Dermis blood vessel endothelial cell (primary cell): ENCODE measurements at places on chromosomes 4 and X.

GRCh38 chrX:45619290-45619689 lies 418.6 kb upstream of the DIPK2B start:
- no peak for DNase-seq

DNA sequence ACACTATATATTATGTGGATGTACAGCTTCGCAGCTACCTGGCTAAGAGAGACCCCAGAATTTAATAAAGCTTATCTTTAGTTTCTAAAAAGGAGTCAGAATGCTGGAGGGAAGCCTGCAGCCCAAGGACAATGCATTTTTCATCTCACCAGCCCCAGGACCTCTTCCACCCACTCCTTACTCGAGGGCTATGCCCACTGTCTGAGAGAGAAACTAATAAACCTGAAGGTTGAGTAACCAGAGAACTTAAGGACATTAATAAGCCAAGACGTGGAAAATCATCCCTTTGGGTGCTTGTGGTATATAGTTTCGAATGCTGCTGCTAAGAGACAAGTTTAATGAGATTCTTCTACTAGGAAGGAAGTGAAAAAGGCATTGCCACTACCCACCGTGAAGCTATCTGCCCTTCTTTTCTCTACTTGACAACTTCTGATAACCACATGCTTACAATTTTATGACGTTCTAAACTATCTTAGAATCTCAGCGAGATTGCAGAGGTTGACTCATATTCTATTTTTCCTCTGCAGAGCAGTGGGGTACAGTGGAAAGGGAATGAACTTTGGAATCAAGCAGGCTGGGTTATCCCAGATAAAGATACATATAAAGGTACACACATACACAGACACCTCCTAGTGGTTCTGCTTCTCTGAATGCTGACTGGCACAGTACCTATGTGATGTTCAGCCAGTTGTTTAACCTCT lies 3.3 kb downstream of the RELL1 start:
- peak; percentile 38 for DNase-seq

GRCh38 chrX:136711147-136711546 lies 63.2 kb downstream of the CD40LG start:
- DNase-seq = peak; percentile 50

DNA sequence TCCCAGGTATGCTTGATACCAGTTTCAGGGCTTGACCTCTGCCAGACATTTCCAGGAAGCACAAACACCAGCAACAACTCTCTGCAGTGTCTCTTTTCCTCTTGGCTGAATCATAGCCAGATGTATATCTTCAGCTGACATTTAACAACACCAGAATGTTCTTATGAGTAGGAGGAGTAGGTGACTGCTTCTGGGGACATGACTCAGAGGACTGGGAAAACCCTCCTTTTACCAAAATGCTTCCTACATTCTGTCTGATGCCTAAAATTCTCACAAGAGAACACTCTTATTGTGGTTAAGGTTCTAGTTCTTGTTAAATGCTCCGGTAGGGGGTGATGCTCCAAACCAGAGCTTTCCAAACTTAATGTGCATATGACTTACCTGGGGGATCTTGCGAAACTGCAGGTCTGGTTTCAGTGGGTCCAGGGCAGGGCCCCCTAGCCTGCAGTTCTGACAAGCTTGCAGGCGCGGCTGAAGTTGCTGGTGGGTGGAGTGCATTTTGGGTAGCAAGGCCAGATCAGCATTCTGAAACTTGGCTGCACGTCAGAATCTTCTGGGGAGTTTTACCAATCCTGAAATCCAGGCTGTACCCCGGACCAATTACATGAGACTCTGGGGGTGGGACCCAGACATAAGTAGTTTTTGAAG lies 329.3 kb upstream of the RPS6KA3 start:
- no peak for DNase-seq

- DNase-seq = no peak
These were observed 4.7 kb downstream of the GLUD2 start for GRCh38 chrX:121052122-121052521.

DNA sequence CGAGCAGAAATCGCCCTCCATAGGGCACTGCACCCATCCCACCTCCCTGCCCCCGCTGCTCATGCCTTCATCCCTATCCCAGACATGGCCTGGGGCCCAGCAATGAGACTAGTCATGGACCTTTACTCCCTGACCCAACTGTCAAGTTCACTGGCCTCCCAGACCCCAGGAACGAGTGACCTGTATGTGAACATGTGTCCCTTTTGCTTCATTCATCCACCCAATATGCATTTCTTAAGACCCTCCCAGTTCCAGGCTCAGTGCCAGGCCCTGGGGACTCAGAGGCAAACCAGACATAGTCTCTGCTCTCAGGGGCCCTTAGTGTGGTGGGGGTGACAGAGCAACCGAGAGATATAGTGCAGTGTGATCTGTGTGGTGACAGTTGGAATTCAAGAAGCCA lies 67.0 kb downstream of the EFNB1 start:
- no peak for DNase-seq

- no peak for DNase-seq
These were observed 242.0 kb downstream of the MAPK10 start for GRCh38 chr4:86117705-86118302.

GRCh38 chrX:107505223-107505622 lies 55.8 kb downstream of the FRMPD3 start:
- no peak for DNase-seq

GRCh38 chr4:88382621-88383020 lies 4.0 kb downstream of the HERC6 start:
- DNase-seq = no peak

- peak; percentile 0 for DNase-seq
These were observed 147.5 kb downstream of the DLG3 start for GRCh38 chrX:70592091-70592490.

- DNase-seq = peak; percentile 92
These were observed 134.2 kb upstream of the SH3RF1 start for GRCh38 chr4:169404960-169405359.

DNA sequence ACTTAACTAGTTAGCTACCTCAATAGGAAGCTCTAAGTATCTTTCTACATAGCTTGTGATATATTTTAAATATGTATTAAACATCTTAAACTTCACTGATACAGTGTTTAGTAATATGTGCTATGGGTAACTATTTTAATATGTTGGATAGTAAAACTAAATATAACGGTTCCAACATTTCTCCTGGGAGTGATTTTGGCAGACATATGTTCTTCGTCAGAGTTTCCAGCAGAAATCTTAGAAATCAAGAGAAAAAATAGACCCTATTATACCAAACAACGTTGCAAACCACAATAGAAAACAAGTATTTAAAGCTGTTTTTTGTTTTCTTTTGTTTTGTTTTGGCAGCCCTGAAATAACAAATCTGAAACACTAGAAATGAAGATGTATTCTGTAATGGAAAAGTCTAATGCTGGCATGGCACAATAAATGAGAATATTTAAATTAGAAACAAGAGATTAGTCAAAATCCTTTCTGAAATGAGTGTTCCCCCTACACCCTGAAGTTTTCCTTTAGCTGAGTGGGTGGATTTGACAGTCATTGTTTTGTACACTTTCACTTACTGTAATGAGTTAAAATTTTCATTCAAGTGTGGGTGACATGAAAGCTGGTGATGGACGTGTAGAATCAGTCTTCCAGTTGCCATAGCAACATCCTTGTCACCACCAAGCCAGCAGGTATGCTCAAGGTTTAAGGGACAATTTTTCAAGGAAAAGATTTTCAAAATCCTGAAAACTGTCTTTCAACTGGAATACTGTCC lies 233.5 kb downstream of the SCFD2 start:
- DNase-seq = no peak
